Central memory CD8-positive, alpha-beta T cell (primary cell): ENCODE measurements at places on chromosomes 12 and 14.

- DNase-seq, result no peak
These were observed 127.0 kb downstream of the TSPAN9 start for GRCh38 chr12:3204143-3204542.

- DNase-seq, result no peak
These were observed 57.0 kb downstream of the ZNF664 start for GRCh38 chr12:124030008-124030407.

DNA sequence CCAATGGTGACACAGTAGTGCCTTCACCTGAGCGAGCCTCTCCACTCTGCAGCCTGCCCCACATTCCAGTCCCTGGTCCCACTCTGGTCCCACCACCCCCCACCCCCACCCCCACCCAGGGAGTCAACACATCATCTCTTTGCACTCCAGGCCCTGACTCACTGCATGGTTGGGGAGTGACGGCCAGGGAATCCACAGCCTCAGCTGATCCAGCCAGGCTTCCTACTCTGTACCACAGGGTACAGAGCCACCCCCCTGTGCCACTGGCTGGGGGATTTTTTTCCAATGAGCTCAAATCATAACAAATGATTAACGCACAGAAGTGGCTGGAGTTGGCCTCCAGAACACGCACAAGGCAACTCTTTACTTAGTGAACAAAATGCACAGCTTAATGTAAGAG, 233.7 kb downstream of the NTF3 start:
- DNase-seq, result no peak

DNA sequence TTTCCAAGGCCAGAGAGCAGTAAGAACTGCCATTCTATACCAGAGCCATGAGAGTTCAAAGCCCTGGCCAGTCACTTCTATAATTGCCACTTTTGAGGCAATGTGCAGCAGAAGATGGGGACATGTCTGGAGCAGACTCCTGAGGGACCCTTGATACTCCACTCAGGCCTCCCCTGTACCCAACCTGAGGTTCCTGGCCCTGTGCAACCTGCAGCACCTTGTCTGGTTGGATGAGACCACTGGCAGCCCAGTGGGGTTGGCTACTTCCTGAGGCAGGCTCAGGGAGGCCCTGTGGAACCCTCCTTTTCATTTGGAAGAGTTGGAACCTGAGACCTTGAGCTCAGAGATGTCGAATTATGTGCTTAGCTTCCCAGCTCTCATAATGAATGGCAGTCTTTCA, 54.4 kb downstream of the GALNT16 start:
- no peak for DNase-seq

DNA sequence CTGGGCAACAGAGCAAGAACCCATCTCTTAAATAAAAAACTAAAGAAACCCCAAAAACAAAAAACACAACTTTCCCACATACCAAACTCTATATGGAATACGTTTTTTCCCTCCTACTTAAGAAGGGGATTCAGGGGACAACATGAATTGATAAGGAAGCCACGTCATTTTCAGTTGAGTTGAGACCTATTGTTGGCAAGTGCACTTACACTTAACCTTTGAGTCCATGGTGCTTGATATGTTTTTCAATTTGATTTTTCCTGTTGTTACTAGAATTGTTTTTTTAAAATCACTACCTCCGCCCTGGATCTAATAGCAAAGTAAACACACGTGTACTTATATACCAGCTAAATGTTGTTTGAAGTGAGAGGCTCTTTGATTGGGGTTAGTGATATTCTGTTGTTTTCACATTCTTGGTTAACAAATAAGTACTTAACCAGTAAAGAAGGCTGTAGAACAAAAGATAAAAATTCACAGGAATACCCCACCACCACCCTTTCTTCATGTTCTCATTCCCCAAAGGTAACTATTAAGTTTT, 2.0 kb downstream of the FAM177A1 start:
- no peak for DNase-seq

DNA sequence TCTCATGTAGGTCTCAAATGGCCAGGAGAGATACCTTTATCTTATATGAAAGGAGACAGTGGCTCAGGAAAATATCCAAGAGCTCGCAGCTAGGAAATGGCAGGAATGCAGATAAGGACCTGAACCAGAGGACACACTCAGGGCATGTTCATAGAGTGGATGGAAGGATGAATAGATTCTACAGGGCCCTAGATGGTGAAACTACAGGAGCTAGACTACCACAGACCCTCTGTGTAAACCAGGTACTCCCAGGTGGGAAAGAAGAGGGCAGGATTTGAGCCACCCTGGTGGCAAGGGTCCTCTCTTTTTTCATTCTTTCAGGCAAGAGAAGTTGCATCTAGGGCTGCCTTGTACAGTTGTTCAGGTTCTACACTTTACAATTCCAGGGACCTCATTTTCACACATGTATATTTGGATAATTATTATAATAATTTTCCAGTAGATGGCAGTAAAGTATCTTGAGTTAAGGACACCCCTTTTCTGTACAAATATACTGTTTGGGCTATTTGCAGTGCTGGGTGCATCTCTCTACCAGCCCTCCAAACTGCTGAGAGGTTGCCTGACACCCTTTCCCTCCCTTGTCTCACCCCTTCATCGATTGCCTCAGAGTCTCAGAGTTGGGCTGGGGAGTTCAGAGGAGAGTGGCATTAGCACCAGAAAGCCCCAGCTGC, 10.5 kb upstream of the ZDHHC22 start:
- no peak for DNase-seq

DNA sequence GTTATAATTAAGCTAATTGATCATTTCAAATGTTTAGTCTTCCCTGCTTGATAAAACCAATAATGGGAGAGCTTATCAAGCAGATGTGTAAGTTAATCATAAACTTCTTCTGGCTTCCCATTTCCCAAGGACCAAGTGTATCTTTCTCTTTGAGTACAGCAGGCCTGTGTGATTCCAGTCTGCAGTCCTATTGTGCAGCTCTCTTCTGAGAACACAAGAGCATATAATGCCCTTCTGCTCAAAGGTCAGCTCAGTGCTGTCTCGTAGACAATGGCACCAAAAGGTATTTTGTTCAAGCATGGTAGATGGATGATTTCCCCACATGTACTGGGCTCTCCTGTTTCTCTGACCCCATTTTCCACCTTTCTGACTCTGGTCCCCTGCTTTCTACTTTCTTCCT, 101.8 kb upstream of the DYRK2 start:
- no peak for DNase-seq
